Lower leg skin (tissue), 4 donors: ENCODE measurements at places on chromosomes 3 and 15.

DNA sequence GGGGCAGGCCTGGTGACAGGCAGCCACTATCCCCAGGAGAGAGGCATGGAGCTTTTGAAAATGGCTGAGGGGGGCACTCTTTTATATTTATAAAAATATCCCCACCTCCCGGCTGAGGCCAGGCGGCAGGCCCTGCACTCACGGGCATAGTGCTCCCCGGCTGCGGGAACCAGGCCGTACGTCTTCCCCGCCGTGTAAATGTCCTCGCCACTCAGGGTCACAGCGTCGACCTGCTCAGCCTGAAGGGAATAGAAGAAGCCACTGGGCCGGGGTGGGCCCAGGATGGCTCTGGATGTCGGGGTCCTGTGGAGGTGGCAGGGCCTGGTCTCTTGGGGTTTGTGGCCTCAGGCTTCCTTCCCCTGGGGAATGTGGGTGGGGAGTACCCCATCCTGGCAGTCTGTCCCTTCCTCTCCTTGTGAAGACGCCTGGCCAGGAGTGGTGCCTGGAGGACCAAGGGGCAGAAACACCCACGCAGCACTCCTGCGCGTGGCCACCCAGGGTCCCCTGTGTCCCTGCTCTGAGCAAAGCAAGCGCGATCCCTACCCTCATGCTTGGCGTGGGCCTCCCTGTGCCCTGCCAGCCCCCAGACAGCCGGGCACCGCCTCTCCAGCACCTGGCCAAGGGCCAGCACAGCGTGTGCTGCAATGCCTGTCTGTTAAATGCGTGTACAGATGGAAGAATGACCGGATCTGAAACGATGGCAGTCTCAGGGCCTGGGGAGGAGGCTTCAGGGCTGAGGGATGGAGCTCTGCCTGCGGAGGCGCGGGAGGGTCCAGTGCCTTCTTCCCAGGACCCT lies 18.9 kb downstream of the MELTF start:
- no peak for DNase-seq

GRCh38 chr15:74889390-74889882 lies 406 bp upstream of the MPI start:
- no peak for DNase-seq

DNA sequence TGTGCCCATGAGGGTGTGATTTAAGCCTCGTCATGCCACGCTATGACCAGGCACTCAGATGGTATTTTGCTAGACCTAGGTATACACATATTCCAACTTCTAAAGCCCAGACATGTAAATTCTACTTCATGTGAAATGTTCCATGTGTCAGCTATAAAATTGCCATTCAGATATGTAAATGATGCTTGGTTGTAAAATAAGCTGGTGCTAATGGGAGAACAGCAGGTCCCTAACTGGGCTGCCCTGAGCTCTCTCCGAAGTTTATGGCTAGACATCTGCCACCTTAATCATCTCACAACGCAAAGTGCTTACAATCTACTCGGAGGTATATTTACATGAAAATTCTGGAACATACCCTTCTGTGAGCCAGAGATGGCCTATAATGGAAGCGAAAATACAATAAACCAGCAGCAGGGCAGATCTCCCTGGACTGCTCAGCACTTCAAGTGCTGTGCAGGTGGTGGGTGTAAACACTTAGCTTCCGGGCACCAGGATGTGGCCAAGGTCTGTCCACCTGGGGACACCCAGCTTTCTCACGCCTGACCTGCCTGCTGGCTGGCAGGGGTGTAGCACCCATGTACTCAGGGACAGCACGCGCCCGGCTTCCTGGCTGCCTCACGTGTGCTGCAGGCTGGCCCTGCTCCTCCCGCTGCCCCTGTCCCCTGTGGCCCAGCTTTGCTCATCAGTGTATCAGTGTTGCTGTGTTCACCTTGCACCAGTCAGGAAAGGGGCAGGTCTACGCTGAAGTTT lies 82.0 kb downstream of the CHDH start:
- DNase-seq = no peak

DNA sequence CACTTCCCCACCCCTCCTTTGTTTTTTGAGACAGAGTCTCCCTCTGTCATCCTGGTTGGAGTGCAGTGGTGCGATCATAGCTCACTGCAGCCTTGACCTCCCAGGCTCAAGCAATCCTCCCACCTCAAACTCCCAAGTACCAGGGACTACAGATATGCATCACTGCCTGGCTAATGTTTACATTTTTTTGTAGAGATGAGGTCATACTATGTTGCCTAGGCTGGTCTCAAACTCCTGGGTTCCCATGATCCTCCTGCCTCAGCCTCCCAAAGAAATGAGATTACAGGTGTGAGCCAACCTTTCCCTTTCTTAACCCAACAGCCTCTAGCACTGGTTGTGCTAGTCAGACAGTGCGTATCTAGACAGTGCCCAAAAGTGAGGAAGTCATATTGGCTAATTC lies 6.4 kb upstream of the GATM start:
- no peak for DNase-seq

DNA sequence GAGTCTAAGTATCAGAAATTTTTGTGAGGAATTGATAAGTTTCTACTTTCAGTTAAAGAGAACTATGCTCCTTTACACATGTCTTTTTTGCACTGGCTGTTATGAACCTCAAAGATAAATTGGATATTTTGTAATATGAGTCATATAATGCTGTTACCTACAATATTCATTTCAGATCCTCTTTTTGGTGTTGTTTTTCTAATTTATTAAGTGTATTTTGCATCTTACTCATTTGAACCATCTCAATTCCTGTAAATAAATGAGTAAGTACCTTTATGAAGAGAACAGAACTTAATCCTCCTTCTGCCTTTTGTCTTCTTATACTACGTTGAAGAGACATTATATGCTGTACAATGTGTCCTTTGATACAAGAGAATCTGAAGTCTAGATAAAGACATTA lies 74.4 kb downstream of the ZIC1 start:
- DNase-seq = no peak

DNA sequence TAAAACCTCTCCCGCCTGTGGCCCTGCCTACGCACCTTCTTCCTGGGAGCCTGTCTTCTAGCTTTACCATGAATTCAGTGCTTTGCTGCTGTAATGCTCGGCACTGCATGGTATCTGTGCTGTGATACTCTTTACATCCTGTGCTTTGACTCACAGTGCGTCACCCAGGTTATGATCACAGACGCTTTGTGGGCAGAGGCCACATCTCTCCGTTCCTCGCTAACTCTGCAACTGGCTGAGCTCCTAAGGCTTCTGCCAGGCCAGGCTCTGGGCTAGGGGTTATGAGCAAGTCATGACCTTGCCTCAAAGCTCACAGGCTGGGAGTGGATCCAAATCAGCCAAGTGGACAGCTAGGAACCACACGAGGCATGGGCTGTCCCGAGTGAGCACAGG lies 23.2 kb downstream of the SPTBN5 start:
- DNase-seq = no peak

DNA sequence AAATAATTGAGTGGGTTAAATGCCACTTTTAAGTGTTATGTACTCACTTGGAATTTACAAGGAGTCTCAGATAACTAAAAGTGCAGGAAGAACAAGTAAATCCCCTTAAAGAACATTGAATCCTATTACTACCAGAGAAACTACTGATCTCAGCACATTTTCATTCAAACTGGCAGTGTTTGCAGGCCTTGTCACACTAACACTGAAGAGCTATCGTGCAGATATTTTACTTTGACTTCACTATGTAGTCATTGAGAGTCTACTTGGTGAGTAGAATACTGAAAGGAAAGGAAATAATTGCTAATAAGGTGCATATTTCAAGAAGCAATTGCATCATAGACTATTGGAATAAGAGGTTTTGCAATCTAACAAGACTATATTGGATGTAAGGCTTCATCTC lies 721.4 kb upstream of the CBLB start:
- DNase-seq = no peak

DNA sequence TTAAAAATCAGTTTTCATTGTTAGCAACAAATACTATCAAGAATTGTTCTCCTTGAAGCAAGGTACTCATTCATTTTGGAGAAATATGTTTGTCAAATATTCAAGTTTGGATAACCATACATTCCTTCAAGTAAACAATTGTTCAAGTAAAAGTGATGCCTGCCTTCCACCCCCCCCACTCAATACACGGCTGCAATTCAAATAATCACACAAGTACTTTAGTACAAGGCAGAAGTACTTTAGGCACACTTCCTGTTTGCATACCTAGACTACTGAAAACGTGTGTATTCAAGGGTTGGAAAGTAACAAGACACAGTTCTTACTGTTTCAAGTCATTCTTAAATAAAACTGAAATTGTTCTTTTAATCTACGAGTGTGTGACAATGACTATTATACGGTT lies 45.4 kb downstream of the TJP1 start:
- no peak for DNase-seq

GRCh38 chr15:100244796-100245486 lies 96.8 kb downstream of the ADAMTS17 start:
- DNase-seq = no peak

GRCh38 chr15:35911052-35911777 lies 365.2 kb upstream of the DPH6 start:
- DNase-seq = no peak

DNA sequence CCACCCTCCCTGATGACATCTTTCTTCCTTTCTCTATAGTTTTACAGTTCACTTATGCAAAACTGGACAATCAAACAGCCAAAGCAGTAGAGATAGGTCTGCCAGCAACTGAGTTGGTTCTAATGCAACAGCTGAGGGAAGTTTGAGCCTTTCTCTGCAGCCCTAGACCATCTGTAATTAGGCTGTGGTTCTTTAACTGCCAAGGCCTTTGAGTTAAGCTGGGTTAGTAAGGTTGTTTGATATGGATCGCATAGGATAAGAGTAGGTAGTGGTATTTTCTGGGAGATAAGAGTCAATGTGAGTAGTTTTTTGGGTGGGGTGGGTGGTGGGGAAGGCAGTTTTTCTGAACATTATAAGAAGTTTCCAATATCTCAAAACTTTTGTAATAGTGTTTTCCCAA lies 3.0 kb downstream of the RPL39L start:
- no peak for DNase-seq

- DNase-seq = no peak
Measured at GRCh38 chr3:15654891-15655290, 53.3 kb downstream of the BTD start.

- DNase-seq = no peak
Measured at GRCh38 chr3:63351159-63352007, 73.3 kb downstream of the SYNPR start.

DNA sequence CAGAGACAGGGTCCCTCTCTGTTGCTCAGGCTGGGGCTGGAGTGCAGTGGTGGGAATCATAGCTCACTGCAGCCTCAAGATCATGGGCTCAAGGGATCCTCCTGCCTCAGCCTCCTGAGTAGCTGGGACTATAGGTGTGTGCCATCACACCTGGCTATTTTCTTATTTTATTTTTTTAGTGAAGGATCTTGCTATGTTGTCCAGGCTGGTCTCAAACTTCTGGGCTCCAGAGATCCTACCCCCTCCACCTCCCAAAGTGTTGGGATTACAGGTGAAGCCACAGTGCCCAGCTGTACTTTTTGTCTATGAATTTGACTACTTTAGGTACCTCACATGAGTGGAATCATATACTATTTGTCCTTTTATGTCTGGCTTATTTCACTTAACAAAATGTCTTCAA lies 49.1 kb upstream of the SPPL2A start:
- DNase-seq = no peak

DNA sequence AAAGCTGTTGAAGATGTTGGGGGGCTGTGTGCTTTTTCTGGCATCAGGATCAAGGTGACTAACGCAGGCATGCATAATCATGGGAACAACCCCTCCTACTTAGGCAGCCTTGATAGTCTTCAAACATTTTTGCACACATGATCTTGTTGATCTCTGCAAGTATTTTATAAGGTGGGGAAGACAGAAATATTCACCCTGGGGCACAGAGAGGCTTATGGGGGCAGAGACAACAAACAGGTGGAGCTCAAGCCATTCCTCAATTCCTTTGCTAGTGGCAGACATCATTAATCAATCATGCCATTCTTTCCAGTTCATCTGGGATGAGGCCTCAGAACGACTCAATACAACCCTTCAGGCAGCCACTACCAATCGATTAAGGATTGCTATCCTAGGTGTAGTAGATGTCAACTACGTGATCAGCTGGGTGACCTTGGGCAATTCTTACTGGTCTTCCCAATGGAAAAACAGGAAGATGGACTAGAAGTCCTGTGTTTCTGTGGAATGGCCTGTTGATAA lies 110.3 kb upstream of the SMAD3 start:
- DNase-seq = no peak

DNA sequence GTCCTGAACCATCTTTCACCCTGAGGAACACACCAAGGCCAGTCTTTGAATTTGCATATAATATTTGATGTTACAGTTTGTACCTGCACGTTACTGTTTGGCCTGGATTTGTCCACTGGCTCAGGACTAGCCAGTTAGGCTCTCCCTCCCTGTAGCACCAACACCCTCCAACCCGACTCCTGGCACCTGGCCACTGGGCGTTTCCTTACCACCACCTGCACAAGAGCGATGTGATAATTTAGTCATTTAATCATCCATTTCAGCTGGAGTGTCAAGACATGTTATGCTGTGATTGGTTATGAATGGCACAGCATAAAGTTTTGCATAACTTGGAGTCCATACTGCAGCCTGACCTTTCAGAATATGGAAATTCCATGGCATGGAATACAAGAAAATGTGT lies 242.4 kb downstream of the KCNMB2 start:
- DNase-seq = no peak

DNA sequence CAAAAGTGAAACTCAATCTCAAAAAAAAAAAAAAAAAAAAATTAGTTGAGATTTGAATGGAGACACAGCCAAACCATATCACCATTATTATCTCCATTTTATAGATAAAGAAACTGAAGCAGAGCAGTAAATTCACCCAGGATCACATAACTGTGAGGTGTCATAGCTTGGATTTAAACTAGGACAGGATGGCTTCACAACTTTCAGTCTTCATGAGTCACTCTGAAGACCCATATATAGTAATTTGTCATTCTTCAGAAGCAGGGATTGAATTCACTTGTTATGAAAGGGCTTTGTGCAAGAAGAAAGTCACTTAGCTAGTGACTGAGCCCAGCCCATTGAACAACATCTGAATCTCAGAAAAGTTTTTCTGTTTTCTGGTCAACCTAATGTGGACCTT lies 60.5 kb upstream of the LRIG1 start:
- DNase-seq = no peak

- no peak for DNase-seq
Measured at GRCh38 chr3:14649466-14649865, 2.1 kb upstream of the CCDC174 start.

DNA sequence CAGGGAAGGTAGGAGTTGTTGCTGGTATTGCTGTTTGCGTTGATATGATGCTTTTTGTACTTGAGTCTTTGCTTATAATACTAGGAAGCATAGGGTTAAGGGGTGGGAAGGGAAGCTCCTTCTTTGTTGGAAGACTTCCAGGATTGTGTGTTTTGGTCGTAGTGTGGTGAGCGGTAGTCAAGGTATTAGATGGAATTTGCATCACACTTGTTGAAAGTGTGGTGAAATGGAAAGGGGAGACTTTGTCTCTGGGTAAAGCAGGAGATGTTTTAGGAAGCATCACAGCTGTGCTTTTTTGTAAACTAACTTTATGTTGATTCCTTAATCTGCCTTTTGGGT lies 14.9 kb downstream of the IGSF10 start:
- DNase-seq = no peak

DNA sequence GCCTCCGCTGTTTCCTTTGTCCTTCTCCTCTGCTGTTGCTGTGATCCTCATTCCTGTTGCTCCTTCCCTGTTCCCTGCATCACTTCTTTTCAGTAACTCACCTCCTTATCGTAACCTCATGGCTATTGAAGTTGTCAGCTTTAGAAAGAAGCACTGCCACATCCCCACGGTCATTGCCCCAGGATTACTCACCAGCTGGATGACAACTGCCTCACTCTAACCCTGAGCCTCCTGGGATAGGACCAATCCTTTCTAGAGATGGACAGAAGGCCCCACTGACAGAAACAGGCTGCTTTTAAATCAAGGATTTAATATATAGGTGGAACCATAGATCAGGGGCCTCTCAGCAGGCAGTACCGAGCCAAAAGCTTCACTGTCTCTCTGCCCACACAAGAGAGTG lies 4.1 kb downstream of the FHIT start:
- no peak for DNase-seq
